ENCODE measurements at places on chromosomes 2 and 18. TPM values are rescaled to one million over a fixed set of nuclear protein-coding genes. Genes with fewer than 3 reads are reported as not detected.

DNA sequence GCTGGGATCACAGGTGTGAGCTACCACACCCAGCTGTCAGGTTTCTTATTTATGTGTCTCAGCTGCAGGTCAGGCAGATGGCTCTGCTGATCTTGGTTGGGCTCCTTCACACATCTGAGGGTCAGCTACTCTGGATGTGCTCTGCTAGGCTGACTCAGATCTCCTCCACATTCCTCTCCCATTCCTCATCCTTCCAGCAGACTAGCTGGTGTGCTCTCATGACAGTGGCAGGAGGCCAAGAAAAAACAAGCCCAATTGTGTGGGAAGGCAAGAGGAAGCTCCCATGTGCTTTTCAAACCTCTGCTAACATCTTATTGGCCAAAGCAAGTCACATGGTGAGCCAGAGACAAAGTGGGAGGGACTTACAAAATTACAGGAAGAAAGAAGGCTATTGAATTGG lies 11.7 kb upstream of the MSH6 start:
- DNase-seq, result no peak

DNA sequence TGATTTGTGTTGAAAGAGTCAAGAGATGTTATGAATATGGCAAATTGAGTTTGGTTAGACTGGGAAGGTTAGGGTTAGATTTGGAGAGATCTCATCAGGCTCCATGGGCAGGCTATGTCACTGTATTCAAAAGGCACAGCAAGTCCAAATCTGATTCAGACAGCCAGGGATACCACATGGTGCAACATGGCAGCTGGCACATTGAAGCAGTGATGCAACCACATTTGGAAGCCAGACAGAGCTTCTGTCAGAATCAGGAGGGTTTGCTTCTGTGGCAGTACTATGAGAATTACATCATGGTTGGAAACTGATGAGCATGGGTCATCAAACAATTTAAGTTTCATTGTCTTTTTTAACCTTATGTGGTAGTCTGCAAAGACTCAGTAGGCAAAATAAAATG lies 772.2 kb downstream of the SUCLG1 start:
- no peak for DNase-seq

DNA sequence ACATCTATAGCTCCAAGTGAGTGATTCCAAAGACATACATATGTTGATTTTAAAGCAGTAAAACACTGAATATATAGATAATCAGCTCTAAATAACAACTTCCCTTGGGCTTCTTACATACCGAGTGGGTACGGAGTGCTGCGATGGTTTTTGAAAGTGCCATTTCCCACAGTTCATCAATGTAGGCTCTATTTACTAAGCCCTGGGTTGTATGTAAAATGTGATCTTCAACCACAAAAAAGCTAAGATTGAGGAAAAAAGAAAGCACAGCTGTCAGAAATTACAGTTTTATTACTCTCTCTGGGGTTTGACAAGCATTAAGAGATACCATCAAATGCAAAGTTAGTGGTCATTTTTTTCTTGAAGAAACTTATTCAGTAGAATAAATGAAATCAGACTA lies 312.8 kb downstream of the EXOC6B start:
- DNase-seq, result no peak

GRCh38 chr18:8001711-8002301 lies 434.7 kb downstream of the PTPRM start:
- no peak for DNase-seq

DNA sequence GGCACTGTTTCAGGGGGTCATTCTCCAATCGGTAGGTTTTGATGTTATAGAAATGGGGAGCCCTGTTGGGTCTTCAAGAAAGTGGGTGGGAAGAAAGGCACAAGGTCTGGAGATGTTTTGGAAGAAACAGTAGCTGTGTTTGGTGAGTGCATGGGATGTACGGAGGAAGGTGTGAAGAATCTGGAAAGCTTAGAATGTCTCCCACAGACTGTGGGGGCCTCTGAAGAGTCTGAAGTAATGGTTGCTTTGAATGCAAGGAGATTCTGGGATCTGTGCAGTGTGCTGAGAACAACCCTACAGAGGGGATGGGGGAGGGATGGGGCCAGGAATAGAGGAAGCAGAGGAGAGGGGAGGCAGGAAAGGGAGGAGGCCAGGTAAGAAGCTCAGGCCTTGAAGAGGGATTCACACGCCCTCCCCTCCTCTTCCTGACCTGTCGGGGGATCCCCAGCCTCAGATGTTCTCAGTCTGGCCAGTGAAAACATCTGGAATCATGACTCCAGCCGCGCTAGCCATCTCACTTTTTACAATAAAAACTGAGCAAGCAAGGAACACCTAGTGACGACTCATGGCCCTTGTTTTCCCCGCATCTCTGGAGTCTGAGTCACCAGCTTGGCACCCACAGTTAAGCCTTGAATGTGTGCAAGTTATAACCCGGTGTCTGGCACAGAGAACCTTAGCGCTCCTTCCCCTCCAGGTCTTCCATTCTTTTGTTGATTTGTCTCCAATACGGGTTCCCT lies 74.2 kb downstream of the SH3BP4 start:
- no peak for DNase-seq

The DSEL gene
- 0.82 TPM for total RNA-seq

Measured in T-cell (primary cell).